ENCODE measurements at places on chromosomes 5 and 9.

DNA sequence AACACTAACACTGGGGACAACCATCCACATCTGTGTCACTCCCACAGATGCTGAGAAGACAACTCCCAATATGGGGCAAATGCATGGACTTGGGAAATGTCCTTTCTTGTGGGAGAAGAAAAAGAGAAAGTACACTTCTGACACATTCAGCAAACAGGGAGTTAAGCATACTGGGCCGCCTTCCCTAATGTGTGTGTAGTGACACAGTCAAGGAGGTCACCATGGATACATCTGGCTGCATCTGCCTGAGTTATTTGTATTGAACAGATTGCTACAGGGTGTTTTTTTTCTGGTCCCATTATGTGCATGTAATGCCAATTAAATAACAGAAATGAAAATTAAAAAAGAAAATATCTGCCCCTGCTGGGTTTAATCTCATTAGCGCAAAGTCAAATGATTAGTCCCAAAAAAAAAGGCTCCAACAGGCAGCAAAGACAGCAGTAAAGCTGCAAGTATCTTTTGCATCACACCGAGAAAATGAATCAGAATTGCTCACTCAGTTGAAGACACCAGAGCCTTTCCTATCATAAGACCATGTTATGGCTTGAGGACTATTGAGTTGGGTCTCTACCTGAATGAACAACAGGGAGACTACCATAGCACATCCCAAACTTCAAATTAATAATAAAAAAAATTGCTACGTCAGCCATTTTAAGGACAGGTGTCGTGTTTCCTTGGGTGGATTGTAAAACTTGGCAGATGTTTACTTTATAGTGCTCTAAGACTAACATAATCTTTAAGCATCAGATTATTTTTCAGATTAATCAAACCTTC lies 395.9 kb downstream of the DTWD2 start:
- H3K27ac ChIP-seq = no peak overlapping the region
- H3K4me1 ChIP-seq = no peaks in the 10 kb centered on the region
- DNase-seq = no peak
- no peaks in the 10 kb centered on the region for H3K27me3 ChIP-seq

GRCh38 chr5:132280371-132281240 lies 13.6 kb upstream of the SLC22A4 start:
- H3K4me1 ChIP-seq = peaks cover 12% of the 10 kb centered on the region
- no peaks in the 10 kb centered on the region for H3K27me3 ChIP-seq
- DNase-seq = no peak
- H3K4me3 ChIP-seq = no peak overlapping the region
- no peak overlapping the region for H3K27ac ChIP-seq
- no peaks in the 10 kb centered on the region for H3K36me3 ChIP-seq

DNA sequence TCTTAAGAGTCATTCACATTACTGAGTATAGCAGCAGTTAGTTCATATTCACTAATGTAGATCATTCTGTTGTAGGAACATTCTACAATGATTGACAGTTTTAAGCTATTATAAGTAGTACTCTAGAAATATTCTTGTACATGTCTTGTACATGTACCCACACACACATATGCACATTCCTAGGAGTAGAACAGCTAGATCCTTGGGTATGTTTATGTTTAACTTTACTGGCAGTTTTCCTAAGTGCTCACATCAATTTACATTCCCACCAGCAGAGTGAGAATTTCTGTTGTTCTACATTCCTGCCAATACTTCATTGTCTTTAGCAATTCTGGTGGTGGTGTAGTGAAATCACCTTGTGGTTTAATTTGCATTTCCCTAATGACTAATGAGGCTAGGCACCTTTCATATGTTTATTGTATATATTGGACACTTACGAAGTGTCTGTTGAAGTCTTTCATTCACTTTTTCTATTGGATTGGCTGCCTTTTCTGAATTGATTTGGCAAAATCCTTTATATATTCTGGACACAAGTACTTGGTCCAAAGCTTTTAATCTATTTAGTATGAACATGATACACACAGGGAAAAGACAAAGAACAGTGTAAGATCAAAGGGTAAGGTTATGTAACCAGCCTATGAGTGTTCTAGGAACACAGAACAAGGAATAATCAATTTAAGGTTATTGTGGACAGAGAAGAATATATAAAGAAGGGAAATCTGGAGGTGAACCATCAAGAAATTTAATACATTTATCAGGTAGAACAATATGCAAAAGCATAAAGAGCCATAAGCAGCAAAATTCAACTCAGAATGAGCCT lies 95.6 kb downstream of the MLLT3 start:
- no peak overlapping the region for H3K27ac ChIP-seq
- H3K36me3 ChIP-seq = no peaks in the 10 kb centered on the region
- no peaks in the 10 kb centered on the region for H3K4me1 ChIP-seq
- DNase-seq = peak; percentile 72

GRCh38 chr9:84140535-84141101 lies 160.0 kb downstream of the RMI1 start:
- H3K4me3 ChIP-seq = no peak overlapping the region
- no peak overlapping the region for H3K27ac ChIP-seq
- H3K4me1 ChIP-seq = peaks cover 2% of the 10 kb centered on the region
- H3K36me3 ChIP-seq = no peaks in the 10 kb centered on the region
- DNase-seq = no peak

DNA sequence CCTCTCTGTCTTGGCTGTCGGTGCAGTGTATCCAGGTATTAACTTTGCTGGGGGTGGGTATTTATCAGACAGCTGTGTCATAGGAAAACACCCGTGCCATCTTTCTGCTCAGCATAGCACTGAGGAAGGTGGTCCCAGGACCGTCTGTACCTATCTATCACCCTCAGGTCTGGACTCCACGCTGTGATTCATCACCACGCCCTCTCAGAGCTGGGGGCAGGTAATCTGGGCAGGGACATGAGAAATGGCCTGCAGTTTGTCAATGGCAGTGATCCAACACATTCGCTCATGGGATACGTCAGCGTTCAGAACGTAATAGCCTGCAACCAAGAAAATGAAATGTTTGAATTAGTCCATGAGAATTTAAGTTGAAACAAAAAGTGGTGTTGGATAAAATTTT lies 151.6 kb upstream of the MAP1B start:
- no peak overlapping the region for H3K4me3 ChIP-seq
- no peak for DNase-seq
- H3K27ac ChIP-seq = no peak overlapping the region
- peaks cover 7% of the 10 kb centered on the region for H3K4me1 ChIP-seq
- H3K36me3 ChIP-seq = no peaks in the 10 kb centered on the region
- no peaks in the 10 kb centered on the region for H3K27me3 ChIP-seq

GRCh38 chr5:9490494-9491097 lies 55.3 kb downstream of the SEMA5A start:
- peaks cover 3% of the 10 kb centered on the region for H3K36me3 ChIP-seq
- peaks cover 2% of the 10 kb centered on the region for H3K4me1 ChIP-seq
- no peak for DNase-seq
- no peaks in the 10 kb centered on the region for H3K27me3 ChIP-seq
- no peak overlapping the region for H3K27ac ChIP-seq
- no peak overlapping the region for H3K4me3 ChIP-seq

DNA sequence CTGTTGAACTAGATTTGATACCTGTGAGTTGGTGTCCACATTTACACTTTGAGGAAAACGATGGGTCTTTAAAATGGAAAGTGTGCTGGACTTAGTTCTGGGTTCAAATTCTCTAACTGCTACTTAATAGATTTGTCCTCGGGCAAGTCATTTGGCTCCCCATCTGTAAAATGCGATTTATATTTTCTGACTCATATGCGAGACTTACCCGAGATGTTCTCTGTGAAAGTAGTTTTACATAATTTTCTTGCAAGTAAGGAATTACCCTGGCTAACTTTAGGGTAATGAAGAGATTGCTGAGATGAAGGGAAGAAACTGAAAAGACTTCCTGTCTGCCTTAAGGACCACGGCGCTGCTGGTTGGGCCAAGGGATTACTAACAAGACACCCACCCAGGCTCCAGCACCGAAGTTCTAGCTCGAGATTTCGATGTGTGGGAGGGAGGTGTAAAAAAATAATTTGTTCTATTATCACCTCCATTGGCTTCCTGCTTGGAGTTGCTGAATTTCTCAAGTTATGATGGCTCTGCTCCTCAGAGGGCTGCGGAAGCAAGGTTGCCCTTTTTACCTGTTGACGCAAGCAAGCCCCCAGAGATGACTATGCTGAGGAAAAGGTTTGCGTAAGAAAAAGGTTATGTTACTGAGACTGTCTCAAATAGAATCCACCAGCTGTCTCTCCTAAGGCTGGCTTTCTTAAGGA lies 24.1 kb downstream of the PCSK1 start:
- H3K27me3 ChIP-seq = no peaks in the 10 kb centered on the region
- H3K4me3 ChIP-seq = no peak overlapping the region
- H3K4me1 ChIP-seq = peaks cover 3% of the 10 kb centered on the region
- DNase-seq = no peak
- H3K27ac ChIP-seq = no peak overlapping the region
- no peaks in the 10 kb centered on the region for H3K36me3 ChIP-seq

DNA sequence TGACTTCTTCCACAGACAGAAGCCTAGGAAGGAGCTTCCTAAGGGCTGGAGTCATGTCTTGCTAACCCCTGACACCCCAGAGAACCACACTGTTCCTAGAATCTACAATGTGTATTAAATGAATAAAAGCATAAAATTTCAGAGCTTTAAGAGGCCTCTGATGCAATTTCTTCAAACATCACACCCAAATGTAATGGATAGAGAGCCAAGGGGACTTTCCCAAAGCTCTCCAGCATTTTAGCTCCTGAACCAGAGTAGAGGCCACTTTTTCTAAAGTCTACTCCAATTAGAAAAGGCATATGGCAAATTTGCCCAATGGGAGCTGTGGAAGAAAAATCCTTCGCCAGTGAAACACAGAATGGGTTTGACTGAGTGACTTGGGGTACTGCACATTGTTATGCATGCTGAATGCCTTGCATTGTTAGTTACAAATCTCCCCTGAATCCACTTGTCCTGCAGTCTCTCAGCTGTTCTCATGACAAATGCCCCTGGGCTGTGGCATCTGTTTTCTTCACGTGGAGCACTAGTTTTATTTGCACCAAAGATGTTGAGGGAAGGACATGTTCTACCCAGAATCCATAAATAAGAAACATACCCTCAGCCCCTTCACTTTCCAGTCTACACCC lies 334.0 kb downstream of the ASTN2 start:
- H3K27me3 ChIP-seq = no peaks in the 10 kb centered on the region
- no peaks in the 10 kb centered on the region for H3K36me3 ChIP-seq
- H3K4me3 ChIP-seq = no peak overlapping the region
- H3K4me1 ChIP-seq = no peaks in the 10 kb centered on the region

GRCh38 chr5:179115307-179115706 lies 55.1 kb downstream of the ZNF354C start:
- H3K27ac ChIP-seq = no peak overlapping the region
- no peak for DNase-seq
- no peaks in the 10 kb centered on the region for H3K27me3 ChIP-seq
- H3K4me1 ChIP-seq = no peaks in the 10 kb centered on the region
- H3K36me3 ChIP-seq = peaks cover 6% of the 10 kb centered on the region

- DNase-seq = no peak
- H3K4me3 ChIP-seq = no peak overlapping the region
- H3K36me3 ChIP-seq = no peaks in the 10 kb centered on the region
- H3K27ac ChIP-seq = no peak overlapping the region
- no peaks in the 10 kb centered on the region for H3K4me1 ChIP-seq
Measured at GRCh38 chr9:87306006-87306405, 191.7 kb upstream of the DAPK1 start.

GRCh38 chr9:104745852-104746251 lies 1.6 kb upstream of the NIPSNAP3A start:
- H3K4me3 ChIP-seq = no peak overlapping the region
- H3K4me1 ChIP-seq = no peaks in the 10 kb centered on the region
- H3K36me3 ChIP-seq = no peaks in the 10 kb centered on the region

DNA sequence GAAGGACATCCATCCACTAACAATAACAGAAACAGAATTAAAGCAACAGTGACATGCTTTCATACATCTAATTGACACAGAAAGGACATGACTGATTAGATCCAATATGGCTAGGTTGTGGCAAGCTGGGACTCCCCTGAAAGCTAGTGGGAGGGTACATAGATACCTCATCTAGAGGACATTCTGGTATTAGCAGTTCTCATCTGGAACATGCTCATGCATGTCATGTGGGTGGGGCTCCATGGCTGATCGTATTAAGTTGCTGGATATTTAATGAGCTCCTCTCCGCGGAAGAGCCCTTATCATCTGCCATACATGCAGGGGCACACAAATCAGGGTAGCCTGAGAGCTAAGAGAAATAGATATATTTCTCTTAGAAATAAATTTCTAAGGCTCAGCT lies 358.9 kb downstream of the ICE1 start:
- H3K4me1 ChIP-seq = no peaks in the 10 kb centered on the region
- no peaks in the 10 kb centered on the region for H3K27me3 ChIP-seq
- no peak overlapping the region for H3K27ac ChIP-seq
- H3K36me3 ChIP-seq = no peaks in the 10 kb centered on the region
- no peak overlapping the region for H3K4me3 ChIP-seq
